ENCODE measurements at places on chromosomes 2 and 18.

DNA sequence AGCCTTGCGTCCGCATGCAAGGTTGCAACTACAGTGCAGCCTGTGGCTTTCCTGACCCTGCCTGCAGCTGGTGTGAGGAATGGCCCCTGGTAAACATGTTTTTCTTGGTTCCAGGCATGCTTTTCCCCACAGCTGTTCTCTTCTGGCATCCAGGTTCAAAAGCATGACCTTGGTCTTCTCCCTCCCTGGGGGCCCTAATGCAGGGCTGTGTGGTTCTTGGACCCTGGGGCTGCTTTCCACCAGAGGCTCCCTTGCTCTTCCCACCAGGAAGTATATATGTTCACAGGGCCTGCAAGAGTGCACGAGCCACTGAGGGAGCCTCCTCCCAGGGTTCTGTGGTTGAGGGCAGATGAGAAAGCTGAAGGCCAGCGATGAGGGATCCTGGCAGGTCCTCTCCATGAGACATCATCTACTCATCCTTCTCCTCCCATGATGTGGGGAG lies 125.9 kb downstream of the BCL2L11 start:
- DNase-seq, result no peak

GRCh38 chr2:213740453-213740852 lies 456.2 kb downstream of the SPAG16 start:
- no peak for DNase-seq

- DNase-seq, result no peak
These were observed 224.1 kb downstream of the PAX3 start for GRCh38 chr2:222074674-222075073.

DNA sequence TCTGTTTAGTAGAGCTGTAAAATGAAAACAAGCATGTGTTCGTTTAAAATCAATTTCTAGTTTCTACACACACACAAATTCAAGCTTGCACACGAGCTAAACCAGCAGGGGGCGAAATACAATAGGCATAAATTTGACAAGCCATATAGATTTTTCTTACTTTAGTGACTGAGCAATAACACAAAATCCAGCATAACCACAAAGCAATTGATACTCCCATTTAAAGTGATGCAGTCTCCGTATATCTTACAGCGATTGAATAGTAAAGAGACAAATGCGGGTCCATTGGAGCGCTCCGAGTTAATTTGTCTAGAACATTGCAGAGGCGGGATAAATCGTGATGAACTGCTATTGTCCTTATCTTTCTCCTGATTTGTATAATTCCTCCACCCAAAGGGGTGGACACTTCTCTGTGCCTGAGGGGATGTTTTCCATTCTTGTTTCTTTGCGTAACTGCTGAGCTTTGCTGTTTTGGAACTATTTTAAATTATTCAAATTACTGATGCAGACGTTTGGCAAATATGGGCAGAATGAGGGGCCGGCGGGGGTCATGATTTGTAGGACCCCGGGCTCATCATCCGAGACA lies 1.2 kb upstream of the AFTPH start:
- DNase-seq, result peak; percentile 93

GRCh38 chr2:98701230-98701629 lies 29.7 kb downstream of the MGAT4A start:
- DNase-seq, result no peak

DNA sequence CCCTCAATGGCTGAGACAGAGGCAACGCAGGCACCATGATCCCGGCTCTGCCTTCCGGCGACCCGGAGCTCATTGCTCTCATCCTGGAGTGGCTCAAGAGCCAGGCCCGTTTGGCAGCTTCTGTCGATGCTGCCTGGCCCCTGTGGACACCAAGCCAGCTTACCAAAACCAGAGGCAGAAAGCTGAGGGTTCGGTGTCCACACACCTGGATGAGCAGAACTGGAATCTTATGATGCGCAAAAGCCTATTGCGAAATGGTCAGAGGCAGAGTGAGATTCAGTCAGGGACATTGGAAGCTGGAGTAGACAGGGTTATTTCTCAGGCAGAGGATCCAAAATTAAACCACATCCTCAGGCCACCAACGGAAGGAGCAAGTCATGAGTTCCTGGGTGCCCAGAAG lies 34.9 kb upstream of the TGIF1 start:
- DNase-seq, result no peak

- peak; percentile 18 for DNase-seq
These were observed 12.3 kb downstream of the CEP192 start for GRCh38 chr18:13003466-13003896.

DNA sequence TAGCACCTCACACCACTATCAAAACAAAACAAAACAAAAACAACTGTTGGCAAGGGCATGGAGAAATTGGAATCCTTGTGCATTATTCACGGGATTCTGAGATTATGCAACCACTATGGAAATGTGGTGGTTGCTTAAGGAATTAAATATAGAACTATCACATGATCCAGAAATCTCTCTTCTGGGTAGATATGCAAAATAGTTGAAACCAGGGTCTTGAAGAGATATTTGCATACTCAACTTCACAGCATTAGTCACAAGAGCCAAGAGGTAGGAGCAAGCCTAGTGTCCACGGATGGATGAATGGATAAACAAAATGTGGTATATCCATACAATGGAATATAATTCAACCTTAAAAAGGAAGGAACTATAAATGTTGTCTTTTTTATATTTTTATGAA lies 7.0 kb downstream of the TMEM131 start:
- DNase-seq, result no peak

GRCh38 chr2:57488061-57488460 lies 558.5 kb upstream of the VRK2 start:
- no peak for DNase-seq

GRCh38 chr2:11566383-11566782 lies 32.5 kb downstream of the GREB1 start:
- DNase-seq, result no peak

GRCh38 chr2:86293612-86294011 lies 43.8 kb downstream of the REEP1 start:
- no peak for DNase-seq

DNA sequence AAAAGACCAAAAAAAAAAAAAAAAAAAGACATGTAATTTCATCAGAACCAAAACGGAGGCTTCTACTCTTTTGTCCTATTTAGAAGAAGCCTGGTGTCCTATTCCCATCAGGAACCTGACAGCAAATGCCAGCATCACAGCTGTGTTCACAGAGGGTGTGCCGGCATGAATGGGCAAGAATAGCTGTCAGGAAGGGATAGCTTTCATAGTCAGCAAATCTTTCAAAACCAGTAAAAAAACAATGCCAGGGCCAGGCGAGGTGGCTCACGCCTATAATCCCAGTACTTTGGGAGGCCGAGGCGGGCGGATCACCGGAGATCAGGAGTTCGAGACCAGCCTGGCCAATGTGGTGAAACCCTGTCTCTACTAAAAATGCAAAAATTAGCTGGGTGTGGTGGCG lies 231.8 kb upstream of the PXDN start:
- peak; percentile 30 for DNase-seq

DNA sequence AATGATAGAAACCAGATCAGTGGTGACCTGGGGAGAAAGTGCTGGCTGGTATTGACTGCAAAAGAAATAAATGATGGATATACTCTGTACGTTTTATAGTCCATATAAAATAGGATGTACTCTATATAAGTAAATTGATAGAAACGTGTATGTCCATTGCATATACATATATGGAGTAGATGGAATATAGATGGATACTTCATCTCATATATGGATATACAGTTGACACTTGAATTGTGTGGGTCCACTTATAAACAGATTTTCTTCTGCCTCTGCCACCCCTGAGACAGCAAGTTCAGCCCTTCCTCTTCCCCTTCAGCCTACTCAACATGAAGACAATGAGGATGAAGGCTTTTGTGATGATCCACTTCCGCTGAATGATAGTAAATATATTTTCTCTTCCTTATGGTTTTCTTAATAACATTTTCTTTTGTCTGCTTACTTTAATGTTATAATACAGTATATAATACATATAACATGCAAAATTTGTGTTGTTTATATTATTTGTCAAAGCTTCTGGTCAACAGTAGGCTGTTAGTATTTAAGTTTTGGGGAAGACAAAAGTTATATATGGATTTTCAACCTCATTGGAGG lies 76.1 kb upstream of the MYCN start:
- no peak for DNase-seq

- no peak for DNase-seq
These were observed 22.6 kb downstream of the IMPA2 start for GRCh38 chr18:12003894-12004293.

GRCh38 chr2:227130636-227131035 lies 33.4 kb downstream of the COL4A4 start:
- no peak for DNase-seq

GRCh38 chr2:189318761-189319160 lies 122.5 kb upstream of the WDR75 start:
- no peak for DNase-seq

DNA sequence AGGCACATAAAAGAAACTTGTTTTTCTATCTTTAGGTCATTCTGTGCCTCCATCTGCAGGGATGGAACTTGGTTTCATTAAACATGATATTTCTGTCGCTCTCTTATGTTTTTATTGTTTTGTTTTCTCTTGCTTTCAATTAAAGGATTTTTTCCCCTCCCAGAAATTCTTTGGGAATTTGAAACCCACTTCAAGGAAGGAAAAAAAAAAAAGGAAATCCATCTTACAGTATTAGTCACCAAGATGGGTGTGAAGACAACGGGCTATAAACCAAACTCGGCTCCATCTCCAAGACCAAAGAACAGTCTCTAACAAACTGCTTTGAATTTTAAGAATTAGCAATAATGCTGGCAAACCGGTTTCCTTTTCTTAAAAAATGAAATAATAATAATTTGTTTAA lies 244.1 kb downstream of the BCL11A start:
- no peak for DNase-seq

Data from muscle of back (tissue), 13 donors.